ENCODE measurements at places on chromosomes 2 and 18.

DNA sequence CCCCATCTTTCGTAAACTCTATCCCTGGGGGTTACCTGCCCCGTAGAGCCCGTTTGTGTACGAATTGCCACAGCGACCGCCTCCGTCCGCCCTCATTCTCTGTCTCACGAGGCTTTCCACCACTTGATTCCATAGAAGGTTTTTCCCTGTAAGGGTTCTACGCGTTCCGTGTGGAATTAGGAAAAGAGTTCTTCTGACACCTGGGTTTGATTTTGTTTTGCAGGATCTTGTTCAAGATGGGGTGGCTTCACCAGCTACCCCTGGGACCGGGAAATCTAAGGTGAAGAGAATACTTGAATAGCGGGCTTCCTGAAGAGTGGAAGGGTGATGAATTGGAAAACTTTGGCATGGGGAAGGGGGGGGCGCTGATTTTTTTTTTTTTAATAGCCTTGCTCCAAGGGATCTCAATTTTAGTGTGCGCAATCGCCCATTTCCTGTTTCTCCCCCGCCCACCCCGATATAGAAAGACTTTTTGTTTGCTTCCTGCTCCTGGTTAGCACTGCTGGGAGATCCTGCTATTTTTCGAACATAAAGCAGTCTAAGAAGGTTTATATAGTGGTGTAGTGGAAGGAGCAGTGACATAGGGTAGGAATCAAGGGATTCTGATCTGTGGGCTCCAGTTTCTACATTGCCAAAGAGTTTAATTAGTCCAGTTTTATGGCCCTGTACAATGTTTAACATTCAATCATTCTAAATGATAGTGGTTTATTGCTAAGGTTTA is 564 bp downstream of the GCC2 start:
- DNase-seq, result no peak

- no peak for DNase-seq
These were observed 21.1 kb downstream of the ZNF142 start for GRCh38 chr2:218638372-218638771.

DNA sequence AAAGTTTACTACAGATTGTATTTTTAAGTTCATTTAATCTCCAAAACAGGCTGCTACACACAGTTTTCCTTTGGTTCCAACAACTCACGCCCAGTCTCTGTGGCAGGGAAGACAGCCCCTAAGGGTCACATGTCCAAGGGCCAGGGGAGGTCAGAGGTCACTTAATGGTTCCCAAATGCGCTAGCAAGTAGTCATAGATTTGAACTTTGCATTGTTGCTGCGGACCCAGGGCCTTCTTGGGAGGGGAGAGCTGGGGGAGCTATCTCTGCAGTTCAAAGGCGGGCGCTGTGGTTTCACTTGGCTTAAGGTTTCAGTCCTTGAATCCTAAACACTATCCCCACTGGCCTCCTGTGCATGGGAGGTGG is 74.8 kb upstream of the ZNF532 start:
- no peak for DNase-seq

DNA sequence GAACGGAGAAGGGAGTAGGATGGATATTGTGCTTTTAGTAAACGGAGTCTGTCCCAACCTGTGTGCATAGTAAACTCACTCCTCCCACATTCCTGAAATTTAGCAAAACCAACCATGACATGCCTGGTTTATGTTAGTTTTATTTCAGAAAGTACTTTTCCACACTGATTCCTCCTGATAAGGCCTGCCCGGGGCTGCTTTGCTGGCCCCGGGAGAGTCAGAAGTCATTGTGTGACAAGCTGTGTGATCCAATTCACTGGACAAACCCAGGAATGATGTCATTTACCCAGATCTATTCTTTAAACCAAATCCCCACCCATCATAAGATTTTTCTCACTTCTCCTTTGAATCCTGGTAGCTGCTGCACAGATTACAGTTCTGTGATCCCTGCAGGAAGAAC is 109.0 kb downstream of the SETBP1 start:
- DNase-seq, result no peak

DNA sequence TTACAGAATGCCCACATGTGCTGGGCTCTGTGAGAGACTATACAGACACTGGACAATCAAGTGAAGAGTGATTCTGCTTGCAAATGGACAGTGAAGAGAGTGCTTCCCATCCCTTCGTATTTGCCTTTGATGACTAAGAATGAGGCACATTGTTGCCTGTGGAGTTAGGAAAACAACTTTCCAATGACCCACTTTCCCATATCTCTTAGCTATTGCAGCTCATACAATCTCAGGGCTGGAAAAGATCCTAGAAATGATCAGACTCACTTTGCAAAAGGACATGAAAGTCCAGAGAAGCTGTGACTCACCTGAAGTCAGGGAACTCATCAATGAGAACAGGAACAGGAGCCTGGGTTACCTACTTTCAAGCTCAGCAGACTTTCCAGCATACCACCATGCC is 440.5 kb upstream of the TCF4 start:
- no peak for DNase-seq

GRCh38 chr2:98020516-98020915 is 24.8 kb upstream of the TMEM131 start:
- no peak for DNase-seq

DNA sequence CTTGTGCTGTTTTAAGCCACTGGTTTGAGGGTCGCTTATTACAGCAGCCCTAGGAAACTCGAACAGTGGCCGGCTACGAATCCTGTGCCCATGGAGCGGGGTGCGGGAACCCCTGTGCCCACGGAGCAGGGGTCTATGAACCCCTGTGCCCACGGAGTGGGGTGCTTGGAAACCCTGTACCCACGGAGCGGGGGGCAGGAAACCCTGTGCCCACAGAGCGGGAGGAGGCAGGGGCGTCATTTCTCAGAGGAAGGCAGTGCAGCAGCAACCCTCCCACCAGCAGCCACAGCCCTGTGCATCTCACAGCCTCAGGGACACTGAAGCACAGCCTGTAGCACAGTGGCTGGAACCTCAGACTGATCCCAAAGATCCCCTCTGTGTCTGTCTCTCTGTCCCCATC is 34.2 kb upstream of the GPC1 start:
- no peak for DNase-seq

DNA sequence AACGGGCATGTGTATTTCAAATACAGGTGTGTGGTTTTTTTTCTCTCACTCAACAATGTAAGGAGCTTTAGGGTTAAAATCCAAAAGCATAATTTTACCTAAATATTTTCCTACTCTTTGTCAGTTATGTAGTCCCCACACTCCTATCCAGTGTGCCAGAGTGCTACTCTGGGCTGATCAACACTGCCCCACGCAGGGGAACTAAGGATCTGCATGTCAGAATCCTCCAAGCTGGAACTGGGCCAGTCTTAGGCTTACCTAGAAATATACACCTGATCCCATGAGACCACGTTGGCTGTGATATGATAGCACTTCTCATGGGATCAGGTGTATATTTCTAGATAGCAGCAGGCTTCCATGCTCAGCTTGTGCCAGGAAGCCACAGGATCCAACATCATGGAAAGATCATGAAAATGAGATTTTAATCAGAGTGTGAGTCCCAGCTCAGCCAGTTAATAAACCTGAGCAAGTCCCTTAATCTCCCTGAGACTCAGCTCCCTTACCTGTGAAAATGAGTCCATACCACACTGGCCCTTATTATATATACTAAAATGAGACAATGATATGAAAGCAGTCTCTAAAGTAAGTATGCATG is 29.7 kb downstream of the CCDC141 start:
- DNase-seq, result peak; percentile 78

GRCh38 chr18:76389716-76390115 is 105.3 kb downstream of the ZNF516 start:
- no peak for DNase-seq

GRCh38 chr2:67938053-67938452 is 124.8 kb downstream of the C1D start:
- no peak for DNase-seq

DNA sequence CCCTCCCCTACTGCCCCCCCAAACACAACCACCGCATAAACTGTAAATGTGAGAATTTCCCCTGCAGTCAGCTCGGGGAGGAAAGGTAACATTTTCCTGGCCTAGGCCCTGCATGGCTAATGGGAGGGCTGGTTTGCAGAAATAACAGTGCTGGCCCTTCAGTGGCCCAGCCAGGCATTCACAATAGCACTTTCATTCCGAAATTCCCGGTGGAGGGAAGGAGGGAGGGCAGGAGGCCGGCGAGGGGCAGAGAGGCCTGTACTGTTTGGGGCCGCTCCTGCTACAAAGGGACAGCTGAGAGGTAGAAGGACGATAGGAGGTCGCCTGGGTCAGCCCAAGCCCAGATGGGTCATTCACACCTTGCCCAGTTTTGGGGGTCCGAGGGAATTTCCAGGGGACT is 11.3 kb downstream of the CYP26B1 start:
- DNase-seq, result no peak

- no peak for DNase-seq
These were observed 158.9 kb upstream of the HNRNPA3 start for GRCh38 chr2:177053716-177054115.
